ENCODE measurements at places on chromosomes 11 and 22.

DNA sequence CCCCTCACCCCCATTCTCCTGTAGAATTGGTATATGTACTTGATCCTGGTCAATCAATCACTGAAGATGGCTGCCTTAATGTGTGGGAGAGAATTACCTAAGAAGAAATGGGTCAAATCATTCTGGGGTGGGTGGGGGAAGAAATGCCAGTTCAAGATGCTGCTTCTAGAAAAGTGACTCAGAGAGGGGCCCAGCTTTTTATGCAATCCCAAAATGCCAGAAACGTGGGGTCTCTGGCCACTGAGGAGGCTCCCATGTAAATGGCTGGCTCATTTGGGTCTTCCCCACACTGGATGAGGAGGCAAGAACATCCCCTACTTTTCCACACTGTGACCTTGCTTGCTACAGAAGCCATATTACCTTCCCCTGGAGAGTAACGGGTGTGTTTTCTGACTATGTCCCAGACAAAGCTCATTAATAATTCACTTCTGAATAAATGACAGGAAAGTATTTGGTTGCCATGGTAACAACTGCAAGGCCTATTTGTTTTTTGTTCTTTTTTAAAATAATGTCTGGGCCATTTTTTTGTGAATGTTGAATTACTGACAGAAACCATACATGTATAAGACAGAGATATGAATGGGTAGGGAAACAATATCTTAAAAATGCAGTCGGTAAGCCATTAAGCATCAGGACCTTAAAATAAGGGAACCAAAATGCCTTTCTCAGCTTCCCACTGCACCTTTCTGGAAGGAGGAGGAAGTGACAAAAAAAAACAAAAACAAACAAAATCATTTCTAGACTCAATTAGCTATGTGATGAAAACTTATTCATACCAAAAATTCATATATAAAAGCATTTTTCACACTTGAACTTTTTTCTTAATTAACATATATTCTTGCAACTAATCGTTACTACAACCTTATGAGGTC lies 32.0 kb downstream of the SLC1A2 start:
- no peak for DNase-seq

- DNase-seq, result no peak
These were observed 651 bp downstream of the CRYAB start for GRCh38 chr11:111910676-111911562.

- DNase-seq, result no peak
These were observed 27.9 kb downstream of the GUCY1A2 start for GRCh38 chr11:106990331-106990730.

DNA sequence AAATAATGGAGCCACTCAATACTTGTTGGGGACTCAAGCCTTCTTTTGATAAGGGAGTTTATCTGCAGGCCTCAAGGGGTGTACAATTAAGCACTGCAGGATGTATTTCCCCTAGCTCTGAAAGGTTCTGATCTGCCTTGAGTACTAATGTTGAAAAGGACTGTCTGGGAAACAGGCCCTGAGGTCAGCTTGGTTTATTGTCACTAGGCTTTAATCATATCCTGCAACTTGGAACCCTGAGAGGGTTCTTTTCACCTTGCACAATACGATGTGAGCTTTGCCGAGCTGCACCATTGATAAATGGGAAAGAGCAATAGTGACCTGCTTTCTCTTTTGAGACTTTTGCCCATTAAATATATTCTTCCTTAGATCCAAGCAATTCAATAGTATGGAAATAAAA lies 31.6 kb upstream of the HORMAD2 start:
- no peak for DNase-seq

GRCh38 chr11:85307366-85307765 lies 319.8 kb downstream of the DLG2 start:
- no peak for DNase-seq

DNA sequence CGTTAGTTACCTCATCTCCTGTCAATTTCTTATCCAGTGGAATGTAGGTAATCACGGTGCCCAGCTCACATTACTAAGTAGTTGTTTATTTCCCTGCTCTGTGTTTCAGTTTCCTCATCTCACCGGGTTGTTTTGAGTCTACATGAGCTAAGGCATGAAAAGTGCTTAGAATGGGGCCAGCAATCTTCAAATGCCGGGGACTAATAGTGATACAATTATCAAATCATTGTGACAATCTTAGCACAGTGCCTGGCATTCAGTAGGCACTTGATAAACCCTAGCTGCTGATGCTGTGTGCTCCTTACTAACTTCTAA lies 53.3 kb upstream of the CD5 start:
- DNase-seq, result no peak

- DNase-seq, result no peak
These were observed 40.7 kb downstream of the POU2F3 start for GRCh38 chr11:120280600-120281051.

GRCh38 chr11:86490582-86490981 lies 115.9 kb downstream of the CCDC81 start:
- DNase-seq, result no peak

DNA sequence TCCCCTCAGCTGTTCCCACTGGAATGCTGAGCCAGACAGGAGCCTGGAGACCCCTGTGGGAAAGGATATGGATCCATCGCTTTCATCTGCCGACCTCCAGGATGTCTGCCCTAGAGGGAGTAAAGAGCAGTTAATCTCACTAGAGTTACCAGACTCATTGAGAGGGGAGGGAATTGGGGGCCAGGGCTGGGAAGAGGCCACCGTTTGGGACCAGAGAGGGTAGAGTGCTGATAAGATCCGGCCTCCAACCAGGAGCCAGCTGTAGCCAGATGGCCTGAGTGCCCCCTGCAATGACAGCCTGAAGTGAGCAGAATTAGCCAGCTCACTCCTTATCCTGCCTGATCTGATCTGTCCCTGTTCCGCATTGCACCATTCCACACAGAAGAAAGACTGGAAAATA lies 3.7 kb upstream of the APLNR start:
- no peak for DNase-seq

DNA sequence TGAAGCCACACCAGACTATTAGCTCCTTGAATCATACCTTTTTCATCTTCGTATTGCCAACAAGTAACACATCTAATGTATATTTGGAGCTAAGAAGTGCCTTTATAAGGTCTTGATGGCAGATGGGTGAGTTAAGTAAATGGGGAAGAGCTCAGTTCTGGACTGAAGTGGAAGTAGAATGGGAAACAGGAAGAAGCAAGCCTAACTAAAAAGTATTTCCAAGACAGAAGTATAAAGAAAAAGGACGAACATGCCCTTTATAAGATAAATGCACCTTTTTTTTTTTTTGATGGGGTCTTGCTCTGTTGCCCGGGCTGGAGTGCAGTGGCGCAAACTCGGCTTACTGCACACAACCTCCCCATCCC lies 14.5 kb downstream of the CRTAM start:
- DNase-seq, result no peak

- DNase-seq, result no peak
These were observed 10.9 kb downstream of the GRAMD4 start for GRCh38 chr22:46631113-46631512.

- DNase-seq, result no peak
These were observed 134.7 kb upstream of the TMEM45B start for GRCh38 chr11:129680907-129681306.

DNA sequence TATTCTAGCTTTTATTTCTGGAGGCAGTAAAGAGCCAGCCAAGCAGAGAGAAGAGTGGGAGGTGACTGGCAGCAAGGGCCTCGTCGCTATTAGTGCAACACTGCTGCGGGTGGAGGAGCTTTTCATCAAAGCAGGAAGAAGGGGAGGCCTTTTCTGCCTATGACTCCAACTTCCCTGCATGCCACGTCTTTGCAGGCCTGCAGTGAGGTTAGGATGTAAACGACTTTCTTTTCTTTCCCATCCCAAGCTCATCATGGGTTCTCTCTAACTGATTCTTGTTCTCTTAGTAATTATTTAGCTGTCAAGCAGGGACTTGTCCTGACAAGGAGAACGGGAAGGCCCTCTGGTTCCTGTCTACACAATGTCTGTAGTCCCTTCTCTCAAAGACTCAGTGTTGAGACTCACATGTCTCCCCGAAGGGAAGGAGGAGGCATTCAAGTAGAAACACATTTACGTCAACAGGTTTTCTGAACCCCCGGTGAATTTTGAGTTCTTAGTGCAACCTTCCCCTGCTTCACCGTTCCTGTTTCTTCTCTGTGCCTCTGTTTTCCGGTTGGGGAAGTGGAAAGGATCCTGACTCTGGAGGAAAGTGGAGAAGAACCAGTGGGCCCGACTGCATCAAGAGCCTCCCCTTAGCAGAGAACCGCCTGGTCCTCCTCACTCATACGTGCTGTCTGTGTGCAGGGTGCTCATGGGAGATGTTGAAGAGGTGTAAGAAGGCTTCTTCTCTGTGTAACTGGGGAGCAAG lies 56.9 kb downstream of the PACS1 start:
- DNase-seq, result peak; percentile 44

DNA sequence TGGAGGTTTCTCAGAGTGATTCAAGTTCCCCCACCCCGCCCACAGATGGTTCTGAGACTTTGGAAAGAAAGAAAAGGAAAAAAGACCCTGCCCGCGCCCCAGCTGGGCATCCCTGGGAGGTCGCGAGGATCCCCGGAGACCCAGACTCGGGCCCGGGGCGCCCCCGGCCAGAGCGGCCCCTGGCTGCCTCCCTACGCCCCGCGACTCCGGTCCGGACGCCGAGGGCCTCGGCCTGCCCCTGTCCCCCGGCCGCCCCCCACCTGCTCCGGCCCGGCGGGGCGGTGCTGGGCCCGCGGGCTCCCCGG lies 2.3 kb upstream of the AIFM3 start:
- no peak for DNase-seq

DNA sequence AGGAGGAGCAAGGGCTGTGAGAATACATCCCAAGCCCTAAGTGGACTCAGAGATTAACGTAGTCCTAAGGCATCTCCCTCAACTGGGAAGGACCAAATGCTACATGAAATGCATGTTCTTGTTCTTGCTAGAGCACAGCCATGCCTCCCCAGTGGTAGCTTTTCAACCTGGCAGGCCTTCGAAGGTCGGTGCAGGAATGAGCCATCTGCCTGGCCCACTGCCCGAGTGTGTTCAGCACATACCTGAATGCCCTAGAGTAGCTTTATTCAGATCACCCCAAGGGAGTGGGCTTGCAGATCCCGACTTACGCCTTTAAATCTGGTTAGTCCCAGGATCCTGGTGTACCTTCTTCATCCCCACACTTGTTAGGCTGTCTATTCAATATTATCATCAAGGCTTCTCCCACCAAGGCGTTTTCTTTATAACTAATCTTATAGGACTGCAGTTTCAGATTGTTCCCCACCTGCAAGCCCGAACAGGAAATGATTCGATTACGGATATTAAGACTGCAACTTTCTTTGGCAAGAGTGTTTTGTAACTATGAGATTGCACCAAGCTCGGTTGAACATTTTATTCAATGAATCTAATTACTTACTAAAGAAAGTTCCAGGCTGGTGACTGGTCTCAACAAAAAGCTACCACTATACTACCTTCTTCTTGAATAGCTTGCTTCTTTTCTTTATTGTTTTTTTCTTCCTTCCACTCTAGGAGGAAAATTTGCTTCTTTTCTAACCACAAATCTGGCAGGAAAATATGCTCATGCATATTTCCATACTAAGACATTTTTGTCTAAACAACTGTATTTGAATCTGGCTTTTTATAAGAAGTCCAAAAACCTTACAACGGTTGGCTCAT lies 115.6 kb downstream of the SGSM3 start:
- DNase-seq, result no peak

DNA sequence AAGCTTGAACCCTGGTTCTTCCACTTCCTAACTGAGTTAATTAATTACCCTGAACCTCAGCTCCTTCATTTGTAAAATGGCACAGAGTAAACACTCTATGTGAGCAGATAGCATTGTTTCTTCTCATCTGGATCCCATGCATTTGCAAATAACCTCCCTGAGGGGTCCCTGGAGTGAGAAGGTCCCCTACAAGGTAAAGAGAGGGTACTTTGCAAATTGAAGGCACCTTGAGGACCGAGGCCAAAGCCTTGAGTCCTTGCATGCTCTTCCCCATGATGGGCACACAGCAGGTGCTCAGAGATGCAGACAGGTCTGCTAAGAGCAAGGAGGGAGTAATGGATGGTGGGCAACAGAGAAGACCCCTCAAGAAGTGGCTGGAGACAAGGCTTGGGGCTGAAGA lies 33.2 kb downstream of the OTOG start:
- DNase-seq, result no peak

DNA sequence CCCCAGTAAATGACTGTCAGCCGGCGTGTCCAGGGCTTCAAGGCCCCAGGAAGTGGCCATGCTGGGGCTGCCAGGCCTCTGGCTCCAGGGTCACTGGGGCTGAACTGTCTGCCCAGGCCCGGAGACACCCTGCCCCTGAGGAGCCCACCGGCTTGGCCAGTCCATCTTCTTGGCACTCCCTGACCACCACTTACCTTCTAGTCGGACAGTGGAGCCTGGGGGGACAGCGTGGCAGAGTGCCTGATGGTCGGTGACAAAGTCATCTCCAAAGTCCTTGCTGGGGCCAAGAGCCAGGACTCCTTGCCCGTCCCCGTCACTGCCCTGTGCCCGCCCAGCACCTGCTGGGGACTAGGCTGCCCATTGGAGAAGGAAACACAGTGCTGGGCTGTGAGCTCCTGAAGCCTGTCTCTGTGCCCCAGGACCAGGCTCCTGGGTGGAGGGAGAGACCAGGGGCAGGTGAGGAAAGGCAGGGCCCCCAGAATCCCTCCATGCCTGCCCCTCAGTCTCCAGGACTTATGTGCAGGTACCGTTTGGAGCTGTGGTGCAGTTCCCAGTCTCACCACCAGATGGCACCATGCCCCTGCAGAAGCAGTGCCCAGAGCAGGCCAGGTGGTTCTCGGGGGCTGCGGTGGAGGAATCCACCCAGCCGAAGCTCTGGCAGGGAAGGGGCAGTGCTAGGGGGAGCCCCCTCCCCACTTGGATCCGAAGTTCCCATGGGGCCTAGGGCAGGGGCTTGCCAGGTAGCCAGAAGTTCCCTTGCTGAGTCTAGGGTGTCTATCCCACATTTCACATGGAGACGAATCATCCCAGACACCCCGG lies 6.0 kb upstream of the CCDC188 start:
- DNase-seq, result peak; percentile 80

- DNase-seq, result peak; percentile 63
These were observed 5.3 kb upstream of the GALR3 start for GRCh38 chr22:37817705-37818408.

Measured in stimulated activated CD8-positive, alpha-beta memory T cell treated with anti-CD3 and anti-CD28 coated beads, Interleukin-7, amount 100 ng/mL, for 4 hours (primary cell).